ENCODE measurements at places on chromosomes 16 and 17.

DNA sequence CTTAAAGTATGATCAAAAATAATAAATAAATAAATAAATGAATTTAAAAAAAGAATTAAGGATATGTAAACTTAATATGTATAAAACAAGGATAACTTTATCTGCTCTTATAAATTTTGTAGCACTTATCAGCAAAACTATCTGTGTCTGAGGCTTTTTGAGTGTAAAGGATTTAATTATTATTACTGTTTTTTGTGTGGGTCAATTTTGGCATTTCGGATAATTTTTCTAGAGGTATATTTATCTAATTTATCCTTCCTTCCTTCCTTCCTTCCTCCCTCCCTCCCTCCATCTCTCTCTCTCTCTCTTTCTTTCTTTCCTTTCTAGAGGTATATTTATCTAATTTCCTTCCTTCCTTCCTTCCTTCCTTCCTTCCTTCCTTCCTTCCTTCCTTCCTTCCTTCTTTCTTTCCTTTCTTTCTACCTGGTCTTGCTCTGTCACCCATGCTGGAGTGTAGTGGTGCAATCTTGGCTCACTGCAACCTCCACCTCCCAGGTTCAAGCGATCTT lies 120.8 kb downstream of the ABCA8 start:
- DNase-seq = no peak

GRCh38 chr16:26733710-26734109 lies 333.0 kb upstream of the C16orf82 start:
- DNase-seq = no peak

DNA sequence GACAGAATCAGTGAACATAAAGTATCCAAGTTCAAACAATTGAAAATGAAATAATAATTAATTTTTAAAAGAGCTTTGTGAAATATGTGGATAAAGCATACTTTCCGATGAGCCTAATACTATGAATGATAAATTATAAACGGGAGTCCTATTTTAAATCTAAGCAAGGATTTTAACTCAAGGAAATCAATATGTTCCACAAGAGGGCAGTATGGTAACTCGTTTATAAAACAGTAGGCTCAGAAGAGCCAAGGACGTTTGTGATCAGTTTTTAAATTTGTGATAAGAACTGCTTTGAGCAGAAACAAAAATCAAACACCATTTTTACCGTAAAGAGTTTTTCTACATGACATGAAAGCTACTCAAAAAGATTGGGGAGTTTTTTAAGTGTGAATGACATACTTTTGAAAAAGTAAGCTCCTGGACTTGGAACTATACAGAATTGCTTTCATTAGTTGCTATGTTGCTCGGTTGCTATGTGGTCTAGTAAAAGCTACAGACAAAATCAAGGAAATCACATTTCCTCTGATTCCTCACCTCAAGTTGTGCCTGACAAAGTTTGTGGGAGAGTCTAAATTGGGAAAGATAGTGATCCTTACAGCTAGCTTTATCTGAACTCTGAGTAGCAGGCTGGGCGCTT lies 11.8 kb upstream of the TEKT1 start:
- peak; percentile 22 for DNase-seq

DNA sequence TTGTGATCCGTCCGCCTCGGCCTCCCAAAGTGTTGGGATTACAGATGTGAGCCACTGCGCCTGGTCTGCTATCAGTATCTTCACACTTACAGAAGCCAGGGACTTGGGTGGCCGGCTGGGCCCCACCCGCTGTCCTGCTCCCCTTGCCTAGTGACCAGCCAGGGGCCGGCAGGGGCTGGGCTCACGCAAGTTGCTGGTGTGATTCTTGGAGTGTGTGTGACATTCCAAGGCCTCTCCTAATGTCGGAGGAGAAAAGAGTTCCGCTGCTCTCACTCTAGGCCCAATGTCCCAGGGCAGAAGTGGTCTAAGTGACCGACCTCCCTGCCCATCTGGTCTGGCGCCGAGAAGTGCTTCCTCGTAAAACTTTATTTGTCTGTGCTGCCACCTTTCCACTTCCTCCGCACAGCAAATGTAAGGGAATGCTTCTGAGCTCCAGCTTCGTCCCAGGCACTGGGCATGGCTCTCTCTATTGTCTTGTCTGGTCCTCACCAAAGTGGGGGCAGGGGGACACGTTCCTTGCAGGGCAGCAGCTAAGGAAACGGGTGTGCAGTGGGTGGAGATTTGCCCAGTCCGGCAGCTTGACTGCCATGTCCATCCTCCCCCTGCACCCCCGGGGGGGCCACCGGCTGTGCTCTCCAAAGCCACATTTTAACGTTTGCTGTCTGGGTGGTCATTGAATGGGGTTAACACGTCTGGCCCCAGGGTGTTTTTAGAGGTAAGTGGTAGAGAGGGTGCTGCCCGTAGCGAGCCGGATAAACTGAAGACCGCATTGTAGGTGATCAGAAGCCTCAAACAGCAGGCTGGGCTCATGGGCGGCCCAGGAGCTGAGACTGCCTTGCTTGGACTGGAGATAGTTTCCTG lies 7.8 kb upstream of the GSE1 start:
- no peak for DNase-seq

DNA sequence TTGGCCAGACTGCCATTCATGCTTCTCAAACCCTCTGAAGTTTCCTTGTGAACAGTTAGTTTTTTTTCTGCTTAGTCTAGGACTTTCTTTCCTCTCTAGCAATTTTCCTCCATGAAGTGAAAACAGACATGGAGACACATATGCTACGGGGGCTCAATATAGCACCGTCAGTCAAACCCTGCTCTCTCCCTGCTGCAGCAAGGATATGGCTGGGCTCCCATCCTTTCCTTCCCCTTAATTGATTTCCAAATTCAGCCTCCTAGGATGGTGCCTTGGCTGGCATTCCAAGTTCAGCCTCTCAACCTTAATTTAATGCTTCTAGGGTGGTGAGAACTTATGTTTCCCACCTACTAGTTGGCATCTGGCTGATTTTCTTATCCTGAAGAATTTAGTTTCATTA lies 436.7 kb downstream of the NPIPA7 start:
- DNase-seq = no peak

- DNase-seq = no peak
Observed at GRCh38 chr17:55246583-55246982, 18.2 kb upstream of the HLF start.

DNA sequence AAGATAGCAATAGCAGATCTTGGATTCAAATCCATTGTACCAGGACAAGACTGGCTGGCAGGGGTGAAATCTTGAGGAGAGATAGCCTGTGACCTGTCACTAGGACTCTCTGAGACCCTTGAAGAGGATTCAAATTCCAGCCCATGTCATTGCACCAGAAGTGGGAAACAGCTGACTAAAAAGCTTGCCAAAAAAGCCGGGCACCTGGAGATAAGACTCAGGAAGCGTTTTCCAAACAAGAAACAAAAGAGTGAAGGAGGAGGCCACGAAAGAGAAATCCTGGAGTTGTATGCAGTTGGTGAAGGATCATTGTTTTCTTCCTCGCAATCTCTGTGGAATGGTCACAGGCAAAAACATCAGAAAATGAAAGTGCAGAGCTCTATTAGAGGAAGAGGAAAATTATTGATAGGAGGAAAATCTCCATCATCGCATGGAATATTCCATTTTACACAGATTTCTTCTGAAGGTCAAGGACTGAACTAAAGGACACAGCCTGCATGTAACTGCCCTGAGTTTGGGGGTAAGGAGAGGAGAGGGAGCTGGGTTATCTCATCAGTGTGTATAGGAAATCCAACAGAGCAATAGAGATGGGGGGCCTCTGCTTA lies 9.0 kb upstream of the WSB1 start:
- DNase-seq = no peak

DNA sequence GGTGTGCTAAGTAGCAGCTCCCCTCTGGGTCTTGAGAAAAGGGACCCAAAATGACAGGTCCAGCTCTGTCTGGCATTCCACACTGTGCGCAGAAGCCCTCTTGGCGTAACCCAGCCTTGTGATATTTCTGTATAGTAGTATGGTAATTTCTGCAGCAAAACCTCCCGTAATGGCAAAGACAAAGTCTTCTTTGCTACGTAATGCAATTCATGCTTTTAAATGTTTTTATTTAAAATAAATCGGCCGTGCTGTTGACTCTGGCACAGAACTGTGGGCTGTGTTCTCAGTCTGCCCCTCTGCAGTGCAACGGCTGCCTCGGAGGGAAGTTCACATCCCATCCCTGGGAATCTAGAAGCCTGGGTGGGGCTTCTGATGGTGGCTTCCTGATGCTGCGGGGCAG lies 75.2 kb downstream of the ASIC2 start:
- DNase-seq = no peak

DNA sequence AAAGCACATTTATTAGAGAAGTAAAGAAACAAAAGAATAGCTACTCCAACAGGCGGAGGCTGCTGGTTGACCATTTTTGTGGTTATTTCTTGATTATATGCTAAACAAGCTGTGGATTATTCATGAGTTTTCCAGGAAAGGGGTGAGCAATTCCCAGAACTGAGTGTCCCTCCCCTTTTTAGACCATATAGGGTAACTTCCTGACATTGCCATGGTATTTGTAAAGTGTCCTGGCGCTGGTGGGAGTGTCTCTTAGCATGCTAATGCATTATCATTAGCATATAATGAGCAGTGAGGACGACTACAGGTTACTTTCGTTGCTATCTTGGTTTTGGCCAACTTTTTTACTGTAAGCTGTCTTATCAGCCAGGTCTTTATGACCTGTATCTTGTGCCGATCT lies 12.2 kb upstream of the HS3ST4 start:
- no peak for DNase-seq

DNA sequence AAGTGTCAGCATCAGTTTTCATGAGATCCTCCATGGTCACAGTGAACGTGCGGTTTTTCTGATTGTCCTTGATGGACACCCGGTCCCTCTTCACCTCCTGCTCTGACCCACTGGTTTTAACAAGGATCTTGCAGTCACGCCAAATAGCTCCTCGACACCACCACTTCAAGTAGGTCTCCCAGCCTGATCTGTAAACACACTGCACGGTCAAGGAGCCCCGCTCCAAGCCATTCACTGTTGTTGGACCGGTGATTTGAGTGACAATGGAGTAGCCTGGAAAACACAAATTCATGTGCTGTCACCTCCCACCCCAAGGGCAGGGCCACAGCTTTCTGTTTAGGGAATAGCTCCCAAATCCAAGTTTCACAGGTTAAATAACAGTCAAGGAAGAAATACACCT lies 8.2 kb downstream of the CD300LF start:
- no peak for DNase-seq

DNA sequence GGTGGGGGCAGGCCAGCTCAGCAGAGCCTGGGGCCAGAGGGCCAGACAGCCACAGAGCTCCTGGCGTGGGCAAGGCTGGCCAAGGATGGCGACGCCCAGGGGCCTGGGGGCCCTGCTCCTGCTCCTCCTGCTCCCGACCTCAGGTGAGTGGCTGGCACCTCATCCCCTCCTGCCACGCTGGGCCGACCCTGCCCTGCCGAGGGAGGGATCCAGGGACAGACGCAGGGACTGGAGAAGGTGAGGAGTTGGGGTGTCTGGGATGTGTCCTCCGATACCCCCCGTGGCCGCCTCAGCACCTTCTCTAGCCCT lies at the start of gene ADGRG3:
Gene ADGRG3 (plus strand): TSS at position 44 of the 309 bp plus-strand sequence. CDS start 42 bp downstream, at position 86.
- no peak for DNase-seq

- DNase-seq = no peak
Observed at GRCh38 chr17:34709158-34709754, 129.9 kb downstream of the TMEM132E start.

- DNase-seq = no peak
Observed at GRCh38 chr16:522320-523096, 5.0 kb upstream of the CAPN15 start.

- no peak for DNase-seq
Observed at GRCh38 chr16:3842994-3843393, 37.5 kb downstream of the CREBBP start.

DNA sequence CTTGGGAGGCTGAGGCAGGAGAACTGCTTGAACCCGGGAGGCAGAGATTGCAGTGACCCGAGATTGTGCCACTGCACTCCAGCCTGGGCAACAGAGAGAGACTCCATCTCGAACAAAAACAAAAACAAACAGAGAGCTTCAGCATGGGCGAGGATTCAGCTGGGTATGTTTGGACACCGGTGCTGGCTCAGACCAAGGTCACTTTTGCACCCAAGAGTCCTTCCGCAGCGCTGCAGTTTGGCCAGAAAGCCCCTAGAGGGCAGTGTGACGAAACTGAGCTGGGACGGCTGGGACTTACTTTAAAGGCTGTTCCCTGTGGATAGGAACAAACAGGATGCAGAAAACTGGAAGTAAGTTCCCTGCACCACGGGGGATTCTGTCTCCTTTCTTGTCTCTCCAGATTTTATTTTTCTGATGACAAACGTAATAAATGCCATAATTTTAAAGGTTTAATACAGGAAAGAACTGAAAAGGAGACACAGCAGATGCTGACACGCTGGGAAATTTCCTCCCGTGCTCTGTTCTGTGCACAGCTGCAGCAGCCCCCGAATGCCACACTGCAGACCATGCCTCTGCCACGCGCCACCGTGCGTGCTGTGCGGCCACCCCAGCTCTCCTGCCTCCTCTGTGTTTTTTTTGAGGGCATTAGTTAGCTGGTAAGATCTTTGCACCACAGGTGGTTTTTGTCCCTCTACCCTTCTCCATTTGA lies 25.2 kb upstream of the USP36 start:
- DNase-seq = peak; percentile 61

- no peak for DNase-seq
Observed at GRCh38 chr17:5238333-5238732, 3.7 kb upstream of the SCIMP start.

- peak; percentile 63 for DNase-seq
Observed at GRCh38 chr17:78144147-78144719, 2.0 kb upstream of the C17orf99 start.

GRCh38 chr16:58385218-58385773 lies 7.0 kb upstream of the GINS3 start:
- no peak for DNase-seq

DNA sequence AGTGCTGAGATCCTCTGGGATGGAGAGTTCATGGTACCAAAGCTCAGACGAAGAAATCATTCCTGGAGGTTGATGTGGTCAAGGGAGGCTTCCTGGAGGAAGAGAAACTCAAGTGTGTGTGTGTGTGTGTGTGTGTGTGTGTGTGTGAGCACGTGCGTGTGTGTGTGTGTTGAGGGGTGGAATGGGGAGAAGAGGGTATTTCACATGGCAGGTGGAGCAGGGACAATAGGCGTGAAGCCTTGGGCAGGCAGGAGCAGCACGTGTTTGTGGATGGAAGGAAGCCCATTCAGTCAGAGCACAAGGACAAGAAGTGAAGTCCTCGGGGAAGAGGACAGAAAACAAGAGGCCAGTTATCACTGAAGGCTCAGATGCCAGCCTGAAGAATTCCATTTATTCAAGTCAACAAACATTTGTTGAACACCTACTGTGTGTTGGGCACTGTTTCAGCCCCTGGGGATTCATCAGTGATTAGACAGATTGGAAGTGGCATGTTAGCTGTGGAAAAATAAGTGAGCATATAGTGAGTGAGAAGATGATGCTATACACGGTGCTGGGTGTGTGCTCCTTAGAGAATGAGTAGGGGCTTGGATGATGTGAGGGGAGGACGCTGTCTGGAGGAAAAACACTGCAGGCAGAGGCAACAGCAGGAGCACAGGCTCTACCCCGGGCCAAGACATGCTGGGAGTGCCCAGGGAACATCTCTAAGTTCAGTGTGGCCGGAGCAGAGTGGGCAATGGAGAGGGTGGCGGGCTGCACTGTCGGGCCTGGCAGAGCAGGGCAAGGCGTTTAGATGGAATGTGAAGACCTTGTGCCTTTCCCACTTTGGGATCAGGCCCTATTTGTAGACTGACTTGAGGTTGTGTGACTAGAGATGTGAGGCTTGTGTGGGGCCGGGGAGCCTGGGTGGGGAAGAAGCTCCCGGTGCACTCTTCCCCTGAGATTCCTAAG lies 267.1 kb downstream of the CBLN1 start:
- no peak for DNase-seq
